ENCODE measurements at places on chromosomes 4 and X.

GRCh38 chrX:41145920-41146608 lies 60.8 kb downstream of the USP9X start:
- DNase-seq: no peak

- no peak for DNase-seq
These were observed 33.9 kb upstream of the STIM2 start for GRCh38 chr4:26826721-26827120.

DNA sequence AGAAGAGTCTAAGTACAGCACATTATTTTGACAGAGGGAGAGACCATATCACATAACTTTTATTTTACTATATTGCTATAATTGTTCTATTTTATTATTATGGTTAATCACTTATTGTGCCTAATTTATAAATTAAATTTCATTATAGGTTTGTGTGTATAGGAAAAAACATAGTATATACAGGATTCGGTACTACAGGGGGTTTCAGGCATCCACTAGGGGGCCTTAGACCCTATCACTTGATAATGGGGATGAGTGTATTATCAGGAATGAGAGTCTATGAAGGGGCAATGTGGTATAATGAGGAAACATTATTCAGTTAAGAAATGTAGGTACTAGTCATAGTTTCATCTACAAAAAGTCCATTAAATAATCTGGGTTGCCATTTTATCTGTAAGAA lies 833.1 kb downstream of the C4orf33 start:
- no peak for DNase-seq

DNA sequence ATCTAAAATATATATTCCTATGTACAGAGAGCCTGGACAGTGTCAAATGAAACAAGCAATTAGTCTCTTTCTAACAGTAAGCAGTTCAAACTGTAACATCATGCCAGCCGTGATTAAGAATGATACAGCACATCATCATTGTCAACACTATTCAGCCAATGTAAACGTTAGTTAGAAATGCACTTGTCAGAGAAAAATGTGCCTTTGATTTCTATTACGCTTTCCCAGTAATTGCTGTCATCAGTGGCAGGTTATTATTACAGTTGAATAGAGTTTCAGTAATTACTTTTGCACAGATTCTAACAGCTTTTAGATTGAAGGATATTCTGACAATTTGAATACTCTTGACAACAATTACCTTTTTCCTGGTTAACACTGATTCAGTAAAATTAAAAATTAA lies 1007.1 kb downstream of the SH3BGRL start:
- no peak for DNase-seq

GRCh38 chr4:138182838-138183426 lies 59.2 kb downstream of the SLC7A11 start:
- DNase-seq: no peak

DNA sequence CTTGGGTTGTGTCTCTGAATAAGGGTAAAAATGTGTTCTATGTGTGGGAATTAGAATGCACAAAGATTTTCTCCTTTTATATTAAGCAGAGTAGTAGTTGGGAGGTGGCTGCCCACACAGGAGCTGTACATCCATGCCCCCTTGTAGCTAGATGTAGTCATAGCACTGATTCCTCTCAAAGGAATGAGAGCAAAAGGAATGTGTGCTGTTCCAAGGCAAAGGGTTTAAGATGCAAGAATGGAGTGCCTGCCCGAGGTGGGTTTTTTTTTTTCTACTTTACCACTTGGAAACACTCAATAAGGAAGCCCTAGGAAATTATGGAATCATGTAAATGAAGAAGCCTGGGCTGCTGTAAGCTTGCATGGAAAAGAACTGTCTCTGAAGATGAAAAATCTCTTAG lies 2183.2 kb upstream of the AGA start:
- no peak for DNase-seq

Data from omental fat pad (tissue), 4 donors.